ENCODE measurements at places on chromosomes 12 and 14.

DNA sequence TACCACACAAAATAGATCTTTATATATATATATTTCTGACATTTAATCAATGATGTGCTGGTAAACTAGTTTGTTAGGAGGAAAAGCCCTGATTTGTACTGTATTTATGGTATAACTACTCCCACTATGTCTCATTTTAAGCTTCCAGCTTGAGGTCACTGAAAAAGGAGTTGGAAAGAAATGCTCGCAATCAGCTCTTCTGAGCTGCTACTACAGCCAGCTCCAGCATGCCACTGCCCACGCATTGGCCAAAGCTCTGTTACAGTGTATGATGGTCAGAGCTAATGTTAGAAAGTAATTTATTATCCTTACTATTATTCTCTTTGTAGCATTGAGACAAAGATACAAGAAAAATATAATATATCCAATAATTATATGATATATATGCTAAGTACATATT is 55.0 kb upstream of the PCED1B start:
- no peaks in the 10 kb centered on the region for H3K4me1 ChIP-seq
- DNase-seq: no peak
- no peaks in the 10 kb centered on the region for H3K36me3 ChIP-seq
- no peak overlapping the region for H3K27ac ChIP-seq
- no peaks in the 10 kb centered on the region for H3K27me3 ChIP-seq
- no peak overlapping the region for H3K4me3 ChIP-seq

- H3K4me1 ChIP-seq: peaks cover 6% of the 10 kb centered on the region
- H3K36me3 ChIP-seq: no peaks in the 10 kb centered on the region
- DNase-seq: peak; percentile 40
- no peaks in the 10 kb centered on the region for H3K27me3 ChIP-seq
- no peak overlapping the region for H3K27ac ChIP-seq
- H3K4me3 ChIP-seq: no peak overlapping the region
Observed at GRCh38 chr14:101734246-101734847, 27.2 kb upstream of the PPP2R5C start.

DNA sequence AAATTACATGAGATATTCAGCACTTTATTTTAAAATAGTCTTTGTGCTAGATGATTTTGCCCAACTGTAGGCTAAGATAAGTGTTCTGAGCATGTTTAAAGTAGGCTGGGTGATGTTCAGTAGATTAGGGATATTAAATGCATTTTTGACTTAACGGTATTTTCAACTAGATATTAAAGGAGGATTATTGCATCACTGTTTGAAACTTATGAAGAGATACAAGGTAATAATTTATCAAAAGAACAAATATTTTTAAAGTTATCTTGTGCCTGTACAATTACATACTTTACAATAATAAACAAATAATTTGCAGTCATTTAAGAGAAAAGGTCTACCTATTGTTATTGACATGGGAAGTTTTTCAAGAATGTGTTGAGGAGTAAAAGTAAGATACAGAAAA is 368.6 kb upstream of the DCN start:
- no peak overlapping the region for H3K4me3 ChIP-seq
- no peak for DNase-seq
- H3K36me3 ChIP-seq: no peaks in the 10 kb centered on the region

DNA sequence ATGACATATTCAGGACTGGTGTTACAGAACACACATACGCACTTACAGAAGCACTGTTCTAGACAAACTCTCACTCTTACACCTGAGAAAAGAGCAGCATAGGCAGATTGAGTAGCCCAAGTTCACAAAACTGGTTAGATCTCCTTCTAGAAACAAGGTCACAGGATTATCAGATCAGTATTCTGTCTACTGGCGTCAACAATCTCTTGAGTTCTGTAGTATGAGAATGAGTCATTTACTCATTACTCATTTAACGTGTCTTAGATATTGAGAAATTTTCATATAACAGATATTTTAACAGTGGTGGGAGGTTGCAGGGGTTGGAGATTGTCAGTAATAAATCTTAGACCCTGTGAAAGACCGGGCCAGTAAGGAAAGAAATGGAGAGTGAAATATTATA is 2.8 kb upstream of the TSPAN8 start:
- no peak for DNase-seq
- no peaks in the 10 kb centered on the region for H3K27me3 ChIP-seq
- no peaks in the 10 kb centered on the region for H3K4me1 ChIP-seq

- H3K27ac ChIP-seq: no peak overlapping the region
- H3K4me1 ChIP-seq: peaks cover 15% of the 10 kb centered on the region
- peaks cover 3% of the 10 kb centered on the region for H3K36me3 ChIP-seq
- no peak for DNase-seq
- H3K4me3 ChIP-seq: no peak overlapping the region
- peaks cover 10% of the 10 kb centered on the region for H3K27me3 ChIP-seq
Observed at GRCh38 chr12:2618291-2618995, 176.3 kb upstream of the FKBP4 start.

DNA sequence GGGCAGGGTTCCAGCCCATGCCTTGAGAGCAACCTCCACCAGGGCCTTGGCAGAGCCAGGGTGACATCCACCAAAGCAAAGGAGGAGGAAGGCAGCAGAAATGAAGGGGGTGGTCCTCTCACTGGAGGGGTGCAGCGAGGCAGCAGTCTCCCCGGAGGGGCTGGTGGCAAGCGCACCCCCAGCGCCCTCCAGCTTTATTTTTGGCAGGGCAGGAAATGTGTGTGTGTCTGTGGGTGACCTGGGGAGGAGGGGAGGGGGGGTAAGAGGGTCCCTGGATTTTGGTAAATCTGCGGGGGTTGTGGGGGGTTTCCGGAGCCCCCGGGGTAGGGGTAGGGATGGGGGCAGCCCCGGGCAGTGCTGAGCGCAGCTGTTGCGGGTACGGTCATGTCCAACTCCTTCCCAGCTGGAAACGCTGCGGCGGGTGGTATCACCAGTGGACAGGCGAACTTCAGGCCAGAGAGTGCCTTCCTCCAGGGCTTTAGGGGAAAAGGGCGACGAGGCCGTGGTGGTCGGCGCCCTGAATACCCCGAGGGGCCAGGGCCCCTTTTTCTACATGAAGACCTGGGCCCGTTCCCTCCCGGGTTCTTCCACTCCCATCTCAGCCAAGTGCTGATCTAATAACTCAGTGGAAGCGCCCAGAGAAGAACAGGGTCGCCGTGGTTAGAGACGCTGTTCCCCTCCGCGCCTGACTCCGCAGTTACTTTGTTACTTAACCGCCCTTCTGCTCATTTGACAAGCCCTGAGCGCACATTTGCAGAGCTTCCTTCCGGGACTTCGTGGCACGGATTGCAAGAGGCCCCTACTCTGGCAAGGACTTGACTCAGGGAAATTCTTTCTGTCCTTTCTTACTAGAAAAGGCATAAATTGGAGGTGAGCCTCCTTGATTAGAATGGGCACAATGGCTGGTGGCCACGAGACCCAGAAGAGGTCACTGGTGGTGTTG is 55.2 kb downstream of the FOS start:
- peak; percentile 74 for DNase-seq
- no peak overlapping the region for H3K4me3 ChIP-seq
- peaks cover 33% of the 10 kb centered on the region for H3K4me1 ChIP-seq
- H3K27ac ChIP-seq: peak overlapping the region; percentile 83
- H3K27me3 ChIP-seq: no peaks in the 10 kb centered on the region

- no peak overlapping the region for H3K27ac ChIP-seq
- no peaks in the 10 kb centered on the region for H3K36me3 ChIP-seq
- no peaks in the 10 kb centered on the region for H3K27me3 ChIP-seq
- H3K4me1 ChIP-seq: no peaks in the 10 kb centered on the region
Observed at GRCh38 chr12:82893896-82894295, 207.2 kb downstream of the TMTC2 start.

DNA sequence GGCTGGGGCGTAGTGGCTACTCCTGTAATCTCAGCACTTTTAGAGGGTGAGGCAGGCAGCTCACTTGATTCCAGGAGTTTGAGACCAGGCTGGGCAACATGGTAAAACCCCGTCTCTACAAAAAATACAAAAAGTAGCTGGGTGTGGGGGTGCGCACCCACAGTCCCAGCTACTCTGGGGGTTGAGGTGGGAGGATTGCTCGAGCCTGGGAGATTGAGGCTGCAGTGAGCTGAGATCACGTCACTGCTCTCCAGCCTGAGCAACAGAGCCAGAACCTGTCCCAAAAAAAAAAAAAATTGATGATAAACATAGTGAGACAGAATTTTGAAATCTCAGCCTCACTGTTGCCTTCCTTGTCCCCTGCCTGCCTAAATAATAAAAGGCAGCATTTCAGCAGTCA is 40.0 kb downstream of the PTPN11 start:
- no peaks in the 10 kb centered on the region for H3K27me3 ChIP-seq
- no peak overlapping the region for H3K4me3 ChIP-seq
- DNase-seq: no peak
- H3K27ac ChIP-seq: no peak overlapping the region

- no peaks in the 10 kb centered on the region for H3K36me3 ChIP-seq
- no peaks in the 10 kb centered on the region for H3K27me3 ChIP-seq
- peaks cover 2% of the 10 kb centered on the region for H3K4me1 ChIP-seq
- H3K27ac ChIP-seq: no peak overlapping the region
Observed at GRCh38 chr12:129848876-129849275, 54.9 kb downstream of the TMEM132D start.

DNA sequence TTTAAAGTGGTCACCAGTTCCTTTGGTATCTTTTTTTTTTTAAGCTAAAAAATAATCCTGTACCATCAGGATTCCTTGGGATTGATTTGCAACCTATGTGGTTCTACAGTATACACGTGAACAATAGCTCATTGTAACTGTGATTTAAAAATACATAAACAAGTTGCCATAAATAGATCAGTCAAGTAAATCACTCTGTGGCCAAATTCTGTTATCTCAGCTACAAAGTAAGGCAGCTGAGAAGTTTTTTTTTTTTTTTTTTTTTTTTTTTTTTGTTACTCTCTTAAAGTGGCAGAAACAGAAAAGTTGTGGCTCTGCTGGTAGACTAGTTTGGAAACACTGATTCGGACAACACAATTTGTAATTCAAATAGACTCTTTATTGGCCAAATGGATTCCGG is 104.5 kb downstream of the PRICKLE1 start:
- H3K4me3 ChIP-seq: no peak overlapping the region
- peaks cover 10% of the 10 kb centered on the region for H3K4me1 ChIP-seq
- no peaks in the 10 kb centered on the region for H3K36me3 ChIP-seq
- DNase-seq: peak; percentile 36
- peak overlapping the region; percentile 79 for H3K27ac ChIP-seq

DNA sequence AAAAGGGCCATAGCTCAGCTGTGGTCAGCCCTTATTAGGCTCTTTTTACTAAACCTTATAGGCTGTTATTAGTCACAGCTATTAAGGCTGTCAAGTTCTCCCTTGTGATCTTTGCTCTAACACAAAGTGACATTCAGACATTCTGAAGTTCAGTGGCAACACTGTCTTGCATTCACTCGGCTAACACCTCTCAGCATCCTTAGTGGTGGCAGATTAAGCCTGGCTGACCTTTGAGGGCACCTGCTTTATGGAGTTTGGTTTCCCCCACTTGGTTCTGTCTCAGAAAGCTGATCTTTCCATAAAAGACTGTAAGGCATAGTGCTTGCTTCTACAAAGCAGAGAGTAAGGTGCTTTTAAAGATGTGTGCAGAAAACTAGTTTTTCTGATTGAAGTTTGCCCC is 677.4 kb upstream of the TMEM132C start:
- H3K27me3 ChIP-seq: no peaks in the 10 kb centered on the region
- no peak overlapping the region for H3K4me3 ChIP-seq
- no peaks in the 10 kb centered on the region for H3K36me3 ChIP-seq
- no peak overlapping the region for H3K27ac ChIP-seq
- H3K4me1 ChIP-seq: no peaks in the 10 kb centered on the region

GRCh38 chr12:120962532-120963020 is 15.8 kb upstream of the HNF1A start:
- no peak for DNase-seq
- no peaks in the 10 kb centered on the region for H3K36me3 ChIP-seq
- peaks cover 3% of the 10 kb centered on the region for H3K27me3 ChIP-seq
- no peaks in the 10 kb centered on the region for H3K4me1 ChIP-seq

DNA sequence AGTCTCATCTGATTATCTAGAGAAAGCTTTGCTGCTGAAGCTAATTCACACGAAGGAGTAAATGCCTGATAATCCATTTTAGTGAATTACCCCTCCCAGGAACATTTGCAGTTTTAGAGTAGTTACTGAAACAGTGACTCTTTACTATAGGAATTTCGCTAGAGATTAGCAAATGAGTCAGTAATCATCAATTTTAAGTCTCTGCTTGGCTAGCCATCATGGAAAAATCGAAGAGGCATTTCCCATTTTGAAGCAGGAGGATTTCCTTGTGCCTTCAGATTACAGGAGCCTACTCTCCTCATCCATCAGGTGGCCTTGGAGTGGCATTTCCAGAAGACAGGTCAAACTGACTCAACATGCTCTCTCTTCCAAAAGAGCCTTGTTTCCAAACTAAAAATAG is 154.5 kb downstream of the EGLN3 start:
- no peak for DNase-seq
- H3K4me3 ChIP-seq: no peak overlapping the region
- no peak overlapping the region for H3K27ac ChIP-seq
- peaks cover 4% of the 10 kb centered on the region for H3K36me3 ChIP-seq

DNA sequence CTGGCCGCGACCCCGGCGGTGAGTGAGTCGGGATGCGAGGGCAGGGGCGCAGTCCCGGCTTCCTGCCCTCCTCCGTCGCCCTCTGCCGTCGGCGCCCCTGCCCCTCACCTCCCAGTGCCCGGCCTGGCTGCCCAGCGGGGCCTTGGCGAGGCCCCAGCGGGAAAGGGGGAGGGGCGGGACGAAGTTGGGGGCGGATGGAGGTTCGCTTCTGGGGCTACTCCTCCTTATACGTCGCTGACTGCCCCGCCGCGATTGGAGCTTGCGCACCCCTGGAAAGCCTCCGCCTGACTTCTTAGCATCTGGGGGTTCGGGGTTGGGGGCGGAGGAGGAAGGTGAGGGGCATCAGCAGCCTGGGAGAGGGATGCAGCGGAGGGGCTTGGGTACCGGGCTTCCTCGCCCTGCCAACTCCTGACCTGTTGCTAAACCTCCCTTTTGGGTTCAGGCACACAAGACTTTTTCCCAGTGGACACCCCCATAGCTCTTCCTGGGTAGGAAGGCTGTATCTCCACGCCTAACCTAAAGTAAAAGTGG is 406 bp downstream of the TMEM263 start:
- DNase-seq: peak; percentile 86
- peaks cover 7% of the 10 kb centered on the region for H3K36me3 ChIP-seq
- peak overlapping the region; percentile 96 for H3K4me3 ChIP-seq
- H3K27ac ChIP-seq: peak overlapping the region; percentile 99
- peaks cover 6% of the 10 kb centered on the region for H3K4me1 ChIP-seq

GRCh38 chr14:23177181-23177580 is 6.3 kb downstream of the SLC7A8 start:
- peaks cover 15% of the 10 kb centered on the region for H3K27me3 ChIP-seq
- no peak overlapping the region for H3K4me3 ChIP-seq
- H3K27ac ChIP-seq: no peak overlapping the region
- no peaks in the 10 kb centered on the region for H3K36me3 ChIP-seq
- DNase-seq: no peak
- H3K4me1 ChIP-seq: no peaks in the 10 kb centered on the region

GRCh38 chr12:81252228-81252627 is 174.3 kb downstream of the ACSS3 start:
- H3K4me3 ChIP-seq: no peak overlapping the region
- no peak overlapping the region for H3K27ac ChIP-seq
- H3K36me3 ChIP-seq: no peaks in the 10 kb centered on the region
- DNase-seq: no peak
